EH (cell line): ENCODE measurements at places on chromosomes 4 and X.

- no peak for DNase-seq
Measured at GRCh38 chrX:153596981-153597750, 1.8 kb downstream of the CCNQ start.

DNA sequence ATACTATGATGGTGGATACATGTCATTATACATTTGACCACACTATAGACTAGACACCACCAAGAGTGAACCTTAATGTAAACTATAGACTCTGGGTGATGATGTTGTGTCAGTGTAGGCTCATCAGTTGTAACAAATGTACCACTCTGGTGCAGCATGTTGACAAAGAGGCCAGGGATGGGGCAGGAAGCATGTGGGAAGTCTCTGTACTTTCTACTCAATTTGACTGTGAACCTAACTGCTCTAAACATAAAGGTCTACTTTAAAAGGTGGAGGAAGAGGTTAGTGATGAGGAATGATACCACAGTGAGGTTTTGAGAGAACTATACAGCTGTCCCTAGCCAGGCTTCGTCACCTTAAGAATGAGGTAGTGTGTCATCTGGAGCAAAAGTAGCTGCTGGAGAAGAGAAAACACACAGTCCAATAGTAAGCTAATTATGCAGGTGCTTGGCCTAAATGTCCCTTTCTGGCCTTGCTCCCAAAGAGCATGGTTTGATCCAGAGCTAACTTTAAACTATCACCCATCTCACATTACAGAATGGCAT, 38.4 kb downstream of the GRSF1 start:
- no peak for DNase-seq

GRCh38 chr4:104494185-104494584, 509 bp downstream of the CXXC4 start:
- no peak for DNase-seq

DNA sequence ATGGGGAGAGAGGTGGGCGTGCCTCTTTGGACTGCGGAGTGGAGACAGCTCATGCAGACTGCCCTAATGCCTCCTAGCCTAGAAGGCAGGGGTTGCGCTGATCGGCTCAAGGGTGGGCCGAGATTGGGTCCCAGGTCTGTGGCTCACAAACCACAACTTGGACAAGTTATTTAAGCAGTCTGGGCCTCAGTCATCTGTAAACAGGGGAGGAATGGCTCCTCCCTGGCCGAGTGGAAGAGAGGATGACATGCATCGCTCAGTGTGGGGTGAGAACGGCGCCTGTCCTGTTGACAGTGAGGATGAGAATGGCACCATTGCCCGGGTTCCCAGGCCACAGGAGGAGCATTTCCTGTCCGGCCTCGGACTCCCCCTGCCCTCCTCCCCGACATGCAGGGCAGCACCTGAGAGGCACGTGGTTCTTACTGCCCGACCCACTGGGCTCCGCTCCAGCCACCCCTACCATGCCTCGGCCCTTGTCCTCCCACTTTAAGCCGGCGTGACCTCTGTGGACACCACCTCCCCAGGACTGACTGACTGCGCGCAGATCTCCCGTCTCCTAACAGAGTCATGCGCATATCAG, 40.3 kb upstream of the GRPEL1 start:
- DNase-seq: no peak

- no peak for DNase-seq
Measured at GRCh38 chrX:42027367-42028000, 104.1 kb upstream of the CASK start.

GRCh38 chr4:54913751-54914526, 211.5 kb downstream of the KDR start:
- peak; percentile 51 for DNase-seq
